ENCODE measurements at places on chromosomes 12 and 14. TPM values are rescaled to one million over a fixed set of nuclear protein-coding genes. Genes with fewer than 3 reads are reported as not detected.

Gene IQSEC3
- total RNA-seq, result 1.3 TPM

Gene C12orf54
- not detected for total RNA-seq

Gene CLEC1B
- total RNA-seq, result not detected

Gene KCNJ8
- total RNA-seq, result 55.5 TPM

Gene WNT5B
- total RNA-seq, result 2.4 TPM

Gene TSPAN19
- not detected for total RNA-seq

Gene NT5DC3
- total RNA-seq, result 3.3 TPM

Gene OVCH1
- 0.07 TPM for total RNA-seq

Gene KRT71
- not detected for total RNA-seq

Gene HVCN1
- 10.4 TPM for total RNA-seq

Gene PRR13
- 56.1 TPM for total RNA-seq

Gene POTEG
- not detected for total RNA-seq

Gene IGF1
- total RNA-seq, result 6.4 TPM

Gene VRTN
- total RNA-seq, result not detected

Gene IFNG-AS1
- not detected for total RNA-seq

Gene TEX52
- total RNA-seq, result not detected

Gene RERG
- 3.8 TPM for total RNA-seq

Gene ARHGEF40
- 23.1 TPM for total RNA-seq

Gene CLEC4D
- not detected for total RNA-seq

Gene GYS2
- not detected for total RNA-seq

Gene RND1
- total RNA-seq, result 0.27 TPM

Gene IL31
- not detected for total RNA-seq

Gene CLEC4E
- total RNA-seq, result 2.5 TPM

Gene NUP107
- 17.2 TPM for total RNA-seq

Gene SERPINA10
- total RNA-seq, result not detected

Gene CTSG
- total RNA-seq, result 1.4 TPM

Gene GARIN6
- not detected for total RNA-seq

Gene VWF
- 275 TPM for total RNA-seq

Gene CFAP73
- not detected for total RNA-seq

Gene NGB
- not detected for total RNA-seq

Gene ADAMTS20
- not detected for total RNA-seq

Gene YARS2
- total RNA-seq, result 11.8 TPM

Gene SMIM41
- total RNA-seq, result not detected

Gene MYF6
- not detected for total RNA-seq

Gene KRT2
- not detected for total RNA-seq

Gene RD3L
- 29.8 TPM for total RNA-seq

Gene CCDC177
- not detected for total RNA-seq

Gene KHNYN
- total RNA-seq, result 25.1 TPM

Gene CCDC88C
- total RNA-seq, result 3.2 TPM

Gene SPX
- 15.7 TPM for total RNA-seq

Gene KCNK10
- not detected for total RNA-seq

Gene NEUROD4
- not detected for total RNA-seq
